ENCODE measurements at places on chromosomes 16 and 17. TPM values are rescaled to one million over a fixed set of nuclear protein-coding genes. Genes with fewer than 3 reads are reported as not detected.

DNA sequence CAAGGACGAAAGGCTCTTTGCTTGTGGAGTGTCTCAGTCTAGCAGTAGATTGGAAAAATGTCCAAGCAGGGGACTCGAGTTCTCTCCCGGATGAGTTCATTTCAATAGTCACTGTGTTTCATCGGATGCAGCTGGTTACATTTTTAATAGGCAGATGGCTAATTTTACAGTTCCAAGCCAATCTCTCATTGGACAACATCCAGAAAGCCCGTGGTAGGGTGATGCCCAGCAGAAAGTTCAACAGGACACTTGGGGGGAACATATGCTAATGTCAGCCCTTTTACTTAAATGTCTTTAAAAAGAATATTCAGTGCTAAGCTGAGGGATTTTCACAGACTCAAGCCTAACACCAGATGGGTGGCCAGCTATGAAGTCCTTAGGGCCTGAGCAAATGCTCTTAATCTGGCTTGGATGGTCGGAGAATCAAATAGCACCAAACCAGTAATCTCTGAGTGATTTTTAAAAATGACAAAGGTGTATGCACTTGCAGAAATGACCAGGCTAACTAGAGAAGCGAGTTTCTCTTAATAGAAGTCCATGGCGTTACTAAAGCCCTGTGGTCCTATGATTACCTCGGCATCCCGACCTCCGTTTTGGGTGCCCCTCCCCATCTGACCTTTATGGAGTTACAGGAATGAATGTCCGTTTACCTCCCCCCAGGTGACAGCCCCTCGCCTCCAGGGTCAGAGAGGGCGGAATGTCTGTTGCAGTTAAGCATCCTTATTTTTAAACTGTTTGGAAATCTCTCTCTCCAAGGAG is 289.2 kb upstream of the SALL1 start:
- no peak for DNase-seq

DOC2A gene
- 0.26 TPM for polyA plus RNA-seq

GRCh38 chr16:68059804-68060203 is 25.4 kb upstream of the NFATC3 start:
- no peak for DNase-seq

MAPT gene
- 0.16 TPM for polyA plus RNA-seq

DNA sequence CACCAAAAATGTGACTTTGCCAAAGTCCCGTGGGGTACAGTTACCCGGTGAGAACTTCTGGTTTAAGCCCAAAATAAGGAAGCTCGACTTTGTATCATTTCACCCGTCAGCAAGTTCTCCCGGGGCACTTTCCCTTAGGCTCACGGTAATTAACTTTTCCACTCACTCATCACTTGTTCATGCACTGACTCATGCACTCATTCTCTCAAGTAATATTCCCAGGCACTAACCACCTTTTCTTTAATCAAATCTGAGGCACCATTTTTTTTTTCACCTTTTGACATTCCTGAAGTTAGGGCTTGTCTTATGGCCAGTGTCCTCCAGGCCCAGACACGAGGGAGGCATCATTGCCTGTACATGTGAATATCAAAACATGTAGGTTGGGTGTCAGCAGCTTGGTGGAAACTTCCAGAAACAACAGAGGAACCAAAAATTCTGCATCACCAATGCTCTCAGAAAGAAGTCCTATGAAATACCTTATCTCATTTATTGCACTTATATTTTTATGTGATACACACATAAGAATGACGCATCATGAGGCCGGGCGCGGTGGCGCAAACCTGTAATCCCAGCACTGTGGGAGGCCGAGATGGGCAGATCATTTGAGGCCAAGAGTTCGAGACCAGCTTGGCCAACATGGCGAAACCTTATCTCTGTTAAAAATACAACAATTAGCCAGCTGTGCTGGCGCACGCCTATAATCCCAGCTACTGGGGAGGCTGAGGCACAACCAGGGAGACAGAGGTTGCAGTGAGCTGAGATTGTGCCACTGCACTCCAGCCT is 36.1 kb upstream of the ATP2C2 start:
- DNase-seq: no peak

GPR142 gene
- polyA plus RNA-seq: not detected

GRCh38 chr16:769934-770333 is 9.4 kb downstream of the MSLN start:
- no peak for DNase-seq

All from BJ (cell line).